ENCODE measurements at places on chromosomes 3 and 15.

GRCh38 chr3:81462921-81463320, 298.5 kb downstream of the GBE1 start:
- DNase-seq = no peak

DNA sequence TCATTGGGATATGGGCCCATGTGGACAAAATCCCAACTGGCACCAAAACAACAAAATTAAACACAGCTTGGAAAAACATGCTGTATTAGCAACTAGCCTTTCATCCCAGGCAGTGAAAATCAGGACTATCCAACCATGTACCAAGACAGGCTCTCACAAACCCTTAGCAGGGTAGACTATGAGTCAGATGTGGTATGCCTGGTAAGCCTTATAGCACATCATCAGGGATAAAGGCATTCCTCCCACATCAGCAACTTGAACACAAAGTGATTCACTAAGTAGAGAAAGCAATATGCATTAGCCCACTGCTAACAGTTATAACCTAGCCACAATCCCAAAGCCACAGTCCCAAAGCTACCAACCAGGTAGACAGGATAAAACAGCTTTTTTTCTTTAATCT, 8.0 kb downstream of the CEP152 start:
- DNase-seq = peak; percentile 81

DNA sequence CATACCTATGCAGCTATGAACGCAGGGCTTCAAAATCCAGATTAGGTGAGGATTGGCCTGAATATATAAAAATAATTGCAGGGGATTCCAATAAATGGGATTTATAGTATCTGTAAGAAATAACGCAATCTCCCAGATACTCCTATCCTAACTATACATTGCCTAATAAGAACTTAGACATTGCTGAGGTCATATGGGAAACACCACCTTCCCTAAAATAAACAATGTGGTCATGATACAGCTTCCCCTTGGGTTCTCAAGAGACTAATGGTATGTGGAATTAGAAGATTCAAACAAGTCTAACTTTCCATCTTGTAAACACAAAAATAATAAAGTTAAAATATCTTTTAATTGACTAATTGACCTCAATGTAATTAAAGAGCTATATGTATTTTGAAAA, 28.2 kb downstream of the UBE3A start:
- DNase-seq = no peak

DNA sequence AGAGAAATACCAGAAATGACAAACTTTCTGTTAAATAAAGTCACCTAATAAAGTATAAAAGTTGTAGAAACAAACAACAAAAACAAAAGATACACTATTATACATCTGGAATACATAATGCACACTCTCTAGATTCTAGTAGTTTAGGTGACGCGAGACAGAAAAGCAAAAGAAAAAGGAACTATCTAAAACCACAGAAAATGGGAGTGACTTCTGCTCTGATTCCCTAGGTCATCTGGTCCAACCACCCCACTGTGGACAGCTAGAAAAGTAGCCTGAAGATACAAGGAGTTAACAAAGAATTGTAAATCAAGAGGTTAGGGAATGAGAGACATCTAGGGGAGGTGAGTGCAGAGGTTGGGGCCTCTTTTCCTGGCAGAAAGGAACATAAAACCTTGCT, 39.1 kb downstream of the DHX36 start:
- no peak for DNase-seq

DNA sequence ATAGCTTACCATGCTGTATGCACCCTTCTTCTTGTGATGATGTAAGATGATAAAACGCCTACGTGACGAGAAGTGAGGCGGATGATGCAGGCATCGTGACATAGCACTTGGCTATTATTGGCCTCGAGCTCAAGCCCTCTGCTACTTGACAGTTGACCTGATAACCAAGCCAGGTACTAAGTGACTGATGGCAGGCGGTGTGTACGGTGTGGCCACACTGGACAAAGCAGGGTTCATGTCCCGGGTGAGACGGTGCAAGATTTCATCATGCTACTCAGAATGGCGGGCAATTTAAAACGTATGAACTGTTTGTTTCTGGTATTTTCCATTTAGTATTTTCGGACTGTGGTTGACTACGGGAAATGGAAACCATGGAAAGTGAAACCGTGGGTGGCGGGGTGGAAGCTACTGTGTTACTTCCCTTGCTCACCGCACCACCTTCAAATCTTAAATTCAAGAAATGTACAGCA, 57.7 kb downstream of the SLC12A8 start:
- DNase-seq = no peak

- no peak for DNase-seq
Measured at GRCh38 chr3:99388780-99389179, 249.6 kb upstream of the COL8A1 start.

- DNase-seq = no peak
Measured at GRCh38 chr3:172118019-172118418, 78.6 kb downstream of the FNDC3B start.

DNA sequence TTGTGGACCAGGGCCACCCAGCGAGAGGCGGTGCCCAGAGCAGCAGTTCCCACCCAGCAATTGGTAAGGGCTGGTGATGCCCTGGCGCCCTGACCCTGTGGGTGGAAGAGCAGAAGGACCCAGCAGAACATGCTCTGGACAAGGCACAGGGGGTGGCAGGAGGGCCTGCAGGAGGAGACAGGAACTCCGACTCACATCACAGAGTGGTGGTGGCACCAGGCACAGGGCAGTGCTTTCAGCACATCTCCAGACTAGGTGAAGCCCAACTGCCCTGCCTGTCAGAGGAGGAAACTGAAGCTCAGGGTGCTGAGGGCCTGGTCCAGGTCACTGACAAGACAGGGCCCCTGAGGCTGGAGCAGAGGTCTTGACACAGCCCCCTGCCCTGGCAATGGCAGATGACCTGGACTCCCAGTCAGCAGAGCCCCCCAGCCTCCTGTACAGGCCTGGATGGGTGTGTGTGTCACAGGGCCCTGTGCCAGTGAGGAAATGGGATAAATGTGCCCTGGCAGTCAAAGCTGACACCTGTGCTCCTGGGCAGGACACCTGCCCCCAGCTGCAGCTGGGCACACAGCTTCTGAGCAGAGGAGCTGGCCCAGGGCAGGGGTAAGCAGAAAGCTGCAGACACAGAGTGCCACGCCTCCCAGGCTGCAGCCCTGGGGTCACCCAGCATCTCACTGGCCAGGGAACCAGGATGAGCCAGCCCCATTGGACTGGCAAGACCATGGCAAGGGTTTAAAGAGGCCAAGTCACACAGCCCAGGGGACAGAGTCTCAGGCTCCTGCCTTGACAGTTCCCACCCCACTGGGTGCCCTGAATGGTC, 11.4 kb downstream of the KLF15 start:
- DNase-seq = no peak

DNA sequence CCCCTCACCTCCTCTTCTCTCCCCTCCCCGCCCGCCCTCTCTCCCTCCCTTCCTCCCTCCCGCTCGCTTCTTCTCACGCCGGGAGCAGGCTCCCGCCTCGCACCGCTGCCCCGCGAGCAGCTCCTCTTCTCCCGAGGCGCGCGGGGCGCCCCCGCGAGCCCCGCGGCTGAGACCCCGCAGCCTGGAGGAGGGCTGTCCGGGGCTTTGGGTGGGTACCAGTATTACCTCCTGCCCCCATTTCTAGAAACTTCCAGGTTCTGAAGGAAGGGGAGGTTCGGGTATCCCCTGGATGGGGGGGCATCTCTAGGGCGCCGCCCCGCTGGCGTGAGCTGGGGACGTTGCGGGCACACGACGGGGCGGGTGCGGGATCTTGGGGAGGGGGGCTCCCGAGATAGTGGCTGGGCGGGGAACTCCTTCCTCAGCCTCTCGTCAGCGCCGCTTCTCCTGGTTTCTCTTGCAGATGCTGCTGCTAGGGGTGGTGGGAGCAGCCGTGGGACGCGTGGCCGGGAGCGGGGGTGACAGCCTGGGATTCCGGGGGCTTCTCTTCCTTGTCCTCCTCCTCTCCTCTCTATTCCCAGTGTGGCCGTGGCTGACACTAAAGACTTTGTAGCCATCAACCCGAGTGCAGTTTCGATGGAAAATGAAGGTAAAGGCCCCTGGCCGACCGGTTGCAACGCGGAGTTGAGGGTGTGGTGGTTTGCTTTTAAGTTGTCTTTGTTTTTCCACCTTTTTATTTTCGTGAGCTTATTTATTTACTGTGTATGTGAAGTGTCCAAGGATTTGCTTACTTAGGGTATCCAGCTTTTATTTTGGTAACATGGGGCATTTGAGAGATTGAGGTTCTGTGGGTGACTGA, 474 bp downstream of the ATP2C1 start:
- no peak for DNase-seq

GRCh38 chr15:51793521-51794305, 35.7 kb upstream of the TMOD3 start:
- no peak for DNase-seq

DNA sequence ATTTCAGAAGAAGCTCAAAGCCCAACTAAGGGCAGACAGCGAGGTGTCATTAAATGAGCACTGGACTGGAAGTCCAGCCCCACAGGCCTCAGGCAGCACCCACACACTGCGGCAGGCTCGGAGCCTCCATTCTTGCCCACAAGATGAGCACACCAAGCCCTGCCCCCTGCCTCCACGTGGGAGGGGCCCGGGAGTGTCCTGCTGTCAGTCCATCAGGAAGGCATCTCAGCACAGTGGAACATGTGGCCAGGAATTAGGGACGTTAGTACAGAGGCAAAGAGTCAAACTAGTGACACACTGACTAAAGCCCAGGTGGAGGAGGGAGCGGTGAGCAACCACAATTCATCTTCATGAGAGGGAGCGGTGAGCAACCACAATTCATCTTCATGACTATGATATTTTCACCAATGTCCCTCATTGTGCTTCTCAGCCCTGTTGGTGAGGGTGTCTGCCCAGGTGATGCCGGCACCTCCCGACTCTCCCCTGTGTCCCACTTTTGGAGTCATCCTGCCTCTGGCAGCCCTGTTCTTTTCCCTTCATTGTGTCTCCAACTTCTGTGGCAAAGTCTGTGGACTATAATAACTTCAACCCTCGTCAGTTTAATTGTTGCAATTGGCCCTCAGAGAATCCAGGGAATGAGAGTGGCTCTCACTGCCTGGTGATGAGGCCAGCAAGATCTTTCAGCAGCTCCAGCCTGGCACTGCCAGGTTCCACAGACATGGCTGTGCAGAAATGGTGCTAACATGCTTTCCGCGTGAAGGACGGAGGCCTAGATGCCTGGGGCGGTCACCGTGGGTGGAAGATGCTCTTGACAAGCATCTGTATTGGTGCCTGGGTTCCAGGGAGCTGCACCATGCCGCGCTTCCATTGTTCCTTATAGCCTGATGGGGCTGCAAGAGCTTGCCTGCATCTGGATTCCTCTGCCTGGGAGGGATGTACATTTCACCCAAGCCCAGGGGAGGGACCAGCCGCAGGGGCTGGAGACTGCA, 23.1 kb upstream of the SKOR1 start:
- no peak for DNase-seq

GRCh38 chr3:177694951-177695350, 497.7 kb upstream of the TBL1XR1 start:
- DNase-seq = no peak

GRCh38 chr3:63798949-63799348, 20.1 kb upstream of the C3orf49 start:
- DNase-seq = no peak

DNA sequence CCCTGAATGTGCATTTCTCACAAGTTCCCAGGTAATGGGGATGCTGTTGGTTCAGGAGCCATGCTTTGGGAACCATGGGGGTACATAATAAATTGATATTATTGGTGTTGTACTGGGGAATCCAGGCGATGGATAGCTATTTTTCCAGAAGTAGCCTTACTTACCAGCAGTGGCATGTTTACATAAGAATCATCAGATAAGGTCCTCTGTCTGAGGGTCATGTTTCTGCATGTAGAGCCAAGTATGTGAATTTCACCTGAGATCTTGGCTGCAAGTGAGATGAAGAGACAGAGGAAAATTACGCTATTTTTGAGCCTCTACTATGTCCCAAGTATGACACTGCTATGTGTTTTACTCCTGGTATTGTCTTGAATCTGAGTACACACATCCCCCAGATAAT, 26.3 kb downstream of the GPD1L start:
- DNase-seq = no peak

DNA sequence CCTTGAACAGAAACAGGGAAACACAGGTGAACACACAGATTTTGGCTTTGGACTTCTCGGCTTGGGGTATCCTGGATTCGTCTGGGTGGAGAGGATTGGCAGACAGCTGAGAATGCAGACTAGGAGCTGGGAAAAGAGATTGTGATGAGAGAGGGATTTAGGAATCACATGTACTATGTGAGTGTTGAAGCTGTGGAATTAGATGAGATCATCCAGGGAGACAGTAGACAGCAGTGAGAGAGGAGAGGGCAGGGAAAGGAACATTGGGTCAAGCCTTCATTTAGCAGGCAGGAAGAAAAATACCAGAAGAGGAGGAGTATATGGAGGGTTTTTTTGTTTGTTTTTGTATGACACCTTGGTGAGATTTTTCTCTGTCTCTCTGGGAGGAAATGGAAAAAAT, 262.1 kb upstream of the TBL1XR1 start:
- DNase-seq = no peak

- no peak for DNase-seq
Measured at GRCh38 chr3:55678546-55679216, 191.6 kb upstream of the WNT5A start.

- DNase-seq = no peak
Measured at GRCh38 chr3:105830836-105831235, 38.0 kb downstream of the CBLB start.

Measured in HS-5 (cell line).